ENCODE measurements at places on chromosomes 4 and X. TPM values are rescaled to one million over a fixed set of nuclear protein-coding genes. Genes with fewer than 3 reads are reported as not detected.

The FOXP3 gene
- not detected for total RNA-seq

The TMEM156 gene
- total RNA-seq = 10.8 TPM

The EXOC1L gene
- total RNA-seq = not detected

The IBSP gene
- not detected for total RNA-seq

The TMPRSS11B gene
- not detected for total RNA-seq

The MAGEB2 gene
- total RNA-seq = not detected

The TLR1 gene
- total RNA-seq = 2.5 TPM

The SLC25A6 gene
- total RNA-seq = 166 TPM

The ANXA3 gene
- 4.3 TPM for total RNA-seq

The SLC6A14 gene
- total RNA-seq = not detected

The DKK2 gene
- total RNA-seq = 0.25 TPM

The MTMR8 gene
- total RNA-seq = 0.11 TPM

The IGSF1 gene
- total RNA-seq = 0.25 TPM

The GUCY1B1 gene
- 4.4 TPM for total RNA-seq

The SMIM31 gene
- not detected for total RNA-seq

The PHEX gene
- 1.00 TPM for total RNA-seq

The PPP1R2C gene
- total RNA-seq = not detected

The VCX3B gene
- total RNA-seq = not detected

The CCDC110 gene
- total RNA-seq = 2.0 TPM

The MAP7D2 gene
- total RNA-seq = under 0.01 TPM

The UGT2B17 gene
- total RNA-seq = not detected

The RPS6KA6 gene
- total RNA-seq = 14.6 TPM

The GLUD2 gene
- 2.0 TPM for total RNA-seq

The IL3RA gene
- not detected for total RNA-seq

The KLF8 gene
- total RNA-seq = 3.1 TPM

The DHRSX gene
- total RNA-seq = 18.9 TPM

The MAB21L2 gene
- 0.12 TPM for total RNA-seq

The GAGE12F gene
- total RNA-seq = not detected

The CLDN2 gene
- not detected for total RNA-seq

The ATP7A gene
- 9.7 TPM for total RNA-seq

The ANXA5 gene
- total RNA-seq = 778 TPM

The ZAR1 gene
- total RNA-seq = under 0.01 TPM

The CCDC160 gene
- 0.25 TPM for total RNA-seq

The DOK7 gene
- not detected for total RNA-seq

The WAS gene
- 0.22 TPM for total RNA-seq

The DRP2 gene
- 1.7 TPM for total RNA-seq

Measured in uterine smooth muscle cell (primary cell).